ENCODE measurements at places on chromosomes 2 and 18. TPM values are rescaled to one million over a fixed set of nuclear protein-coding genes. Genes with fewer than 3 reads are reported as not detected.

DNA sequence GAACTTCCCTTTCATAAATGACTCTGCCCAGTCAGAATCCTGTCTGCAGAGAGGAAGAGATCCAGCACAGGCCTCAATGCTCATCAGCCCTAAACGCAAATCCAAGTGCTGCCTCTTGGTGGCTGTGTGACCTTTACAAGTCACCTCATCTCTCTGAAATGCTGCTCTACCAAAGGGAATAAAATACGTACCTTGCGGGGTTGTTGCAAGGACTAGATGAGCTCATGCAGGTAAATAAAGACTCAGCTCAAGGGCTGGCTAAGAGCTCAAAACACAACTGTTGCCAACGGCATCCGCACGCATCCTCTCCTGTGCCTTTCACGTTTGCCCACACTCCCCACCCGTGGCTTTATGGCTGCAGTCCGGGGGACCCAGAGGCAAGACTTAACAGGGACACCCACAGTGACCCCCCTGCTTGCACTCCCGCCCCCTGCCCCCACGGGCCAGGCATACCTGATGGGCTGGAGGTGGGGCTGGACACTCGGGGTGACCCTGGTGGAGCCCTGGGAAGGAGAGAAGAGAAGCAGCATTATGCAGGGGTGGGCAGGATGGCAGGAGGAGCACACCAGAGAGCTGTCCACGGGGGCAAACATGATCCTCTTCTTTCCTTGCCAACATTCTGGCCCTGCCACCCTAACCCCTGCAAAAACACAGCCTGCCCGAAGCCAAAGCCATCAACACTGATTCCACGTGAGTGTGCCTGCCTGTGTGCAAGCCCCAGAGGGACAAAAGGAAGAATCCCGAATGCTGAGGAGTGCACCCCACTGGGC is 102.6 kb downstream of the TNS1 start:
- ATAC-seq = peak; percentile 50

- no peak for ATAC-seq
Observed at GRCh38 chr2:201171259-201171814, 11.6 kb upstream of the CASP10 start.

DES gene
- total RNA-seq = 0.42 TPM

- no peak for ATAC-seq
Observed at GRCh38 chr2:34291076-34291475, 692.0 kb upstream of the FAM98A start.

GRCh38 chr2:233439191-233439590 is 84.9 kb downstream of the DGKD start:
- ATAC-seq = no peak

GRCh38 chr18:12943215-12943614 is 4.6 kb upstream of the SEH1L start:
- no peak for ATAC-seq

GRCh38 chr2:179543361-179543901 is 278.8 kb upstream of the SESTD1 start:
- peak; percentile 92 for ATAC-seq

DNA sequence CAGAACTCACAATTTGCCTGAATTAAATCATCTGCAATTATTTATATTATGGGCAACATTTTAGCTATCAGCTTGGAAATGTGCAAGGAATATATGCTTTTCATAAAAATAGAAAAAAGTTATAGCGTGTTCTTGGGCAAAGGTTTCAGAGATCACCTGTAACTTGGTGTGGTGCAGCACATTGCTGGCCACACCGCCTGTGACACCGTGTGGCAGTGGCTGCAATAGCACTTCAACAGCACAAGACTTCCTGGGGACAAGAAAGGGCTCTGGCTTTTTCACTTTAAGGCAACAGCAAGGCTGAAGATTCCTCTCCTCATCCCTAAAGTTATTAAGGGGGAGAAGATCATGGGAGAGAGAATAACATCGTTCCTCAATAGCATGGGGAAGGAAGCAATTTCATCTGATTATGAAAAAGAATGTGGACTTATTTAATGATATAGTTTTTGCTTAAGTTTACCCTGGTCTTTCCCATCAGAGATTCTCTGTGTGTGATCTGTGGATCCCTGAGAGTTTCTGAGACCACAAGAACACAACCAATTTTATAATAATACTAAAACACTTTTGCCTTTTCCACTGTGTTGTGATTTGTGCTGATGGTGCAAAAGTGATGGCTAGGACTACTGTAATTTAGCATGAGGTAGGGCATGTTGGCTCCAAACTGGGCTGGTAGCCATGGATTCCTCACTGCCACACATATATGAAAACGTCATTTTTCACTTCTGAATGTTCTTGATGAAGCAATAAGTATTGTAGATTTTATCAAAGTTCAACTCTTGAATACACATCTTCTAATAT is 15.0 kb upstream of the SERPINB3 start:
- no peak for ATAC-seq

- peak; percentile 33 for ATAC-seq
Observed at GRCh38 chr2:233480490-233481202, 85.9 kb downstream of the USP40 start.

DNA sequence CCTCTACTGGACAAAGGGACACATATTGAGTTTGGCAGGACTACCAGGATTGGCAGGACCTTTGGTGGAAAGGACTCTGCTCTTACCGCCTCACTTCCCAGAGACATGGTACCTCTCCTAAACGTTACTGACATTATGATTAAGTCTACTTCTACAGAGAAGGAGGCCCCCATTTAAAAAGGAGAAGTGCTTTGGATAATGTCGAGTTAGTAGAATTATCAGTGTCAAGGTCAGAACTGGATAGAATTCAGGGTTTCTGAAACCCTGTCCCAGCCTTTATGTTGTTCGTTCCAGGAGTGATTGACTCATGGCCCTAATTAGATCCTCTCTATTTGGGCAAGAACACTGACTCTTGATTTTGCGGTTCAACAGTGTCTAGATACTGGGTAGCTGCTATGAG is 45.8 kb downstream of the LRRTM1 start:
- no peak for ATAC-seq

GRCh38 chr18:42048158-42048557 is 93.1 kb downstream of the PIK3C3 start:
- ATAC-seq = no peak

- ATAC-seq = no peak
Observed at GRCh38 chr2:221532641-221533040, 39.5 kb downstream of the EPHA4 start.

DNA sequence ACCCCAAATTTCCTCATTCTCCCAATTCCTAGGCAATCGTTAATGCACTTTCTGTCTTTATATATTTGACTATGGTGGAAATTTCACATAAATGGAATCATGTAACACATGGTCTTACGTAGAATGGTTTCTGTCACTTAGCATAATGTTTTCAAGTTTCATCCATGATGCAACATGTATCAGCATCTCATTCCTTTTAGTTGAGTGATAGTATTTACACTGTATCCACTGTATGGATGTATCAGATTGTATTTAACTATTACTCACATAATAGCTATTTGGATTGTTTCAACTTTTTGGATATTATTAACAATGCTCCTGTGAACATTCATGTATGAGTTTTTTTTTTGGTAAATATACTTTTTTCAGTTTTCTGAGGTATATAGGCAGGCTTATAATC is 982.3 kb upstream of the DDX18 start:
- ATAC-seq = no peak

FEV gene
- total RNA-seq = not detected

GRCh38 chr2:124147552-124147951 is 122.5 kb downstream of the CNTNAP5 start:
- no peak for ATAC-seq

- no peak for ATAC-seq
Observed at GRCh38 chr2:128838244-128838643, 519.6 kb upstream of the HS6ST1 start.

- ATAC-seq = no peak
Observed at GRCh38 chr18:38883111-38883510, 1317.5 kb upstream of the CELF4 start.

GRCh38 chr2:28664120-28664842 is 87.3 kb upstream of the PPP1CB start:
- peak; percentile 92 for ATAC-seq

DNA sequence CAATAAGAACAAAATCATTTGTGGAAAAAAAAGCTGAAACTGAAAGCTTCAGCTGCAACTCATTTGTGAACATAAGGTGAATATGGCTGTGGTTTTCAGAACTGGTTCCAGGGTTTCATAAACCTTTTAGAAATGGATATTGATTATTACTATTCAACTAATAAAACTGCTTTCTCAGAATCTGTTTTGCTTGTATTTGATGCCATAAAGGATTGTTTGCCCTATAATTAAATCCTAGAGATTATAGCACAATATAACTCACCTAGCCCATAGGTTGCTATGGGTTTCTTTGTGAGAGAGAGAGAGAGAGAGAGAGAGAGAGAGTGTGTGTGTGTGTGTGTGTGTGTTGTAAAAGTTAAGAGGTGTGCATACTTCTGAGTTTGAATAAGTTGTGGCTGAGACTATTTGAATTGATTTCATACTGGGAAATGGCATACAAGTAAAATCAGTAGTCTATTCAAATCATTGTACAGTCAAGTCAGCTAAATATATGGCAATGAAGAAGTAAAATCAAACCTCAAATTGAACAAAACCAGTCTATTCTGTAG is 339.2 kb downstream of the ARHGAP15 start:
- ATAC-seq = no peak

DNA sequence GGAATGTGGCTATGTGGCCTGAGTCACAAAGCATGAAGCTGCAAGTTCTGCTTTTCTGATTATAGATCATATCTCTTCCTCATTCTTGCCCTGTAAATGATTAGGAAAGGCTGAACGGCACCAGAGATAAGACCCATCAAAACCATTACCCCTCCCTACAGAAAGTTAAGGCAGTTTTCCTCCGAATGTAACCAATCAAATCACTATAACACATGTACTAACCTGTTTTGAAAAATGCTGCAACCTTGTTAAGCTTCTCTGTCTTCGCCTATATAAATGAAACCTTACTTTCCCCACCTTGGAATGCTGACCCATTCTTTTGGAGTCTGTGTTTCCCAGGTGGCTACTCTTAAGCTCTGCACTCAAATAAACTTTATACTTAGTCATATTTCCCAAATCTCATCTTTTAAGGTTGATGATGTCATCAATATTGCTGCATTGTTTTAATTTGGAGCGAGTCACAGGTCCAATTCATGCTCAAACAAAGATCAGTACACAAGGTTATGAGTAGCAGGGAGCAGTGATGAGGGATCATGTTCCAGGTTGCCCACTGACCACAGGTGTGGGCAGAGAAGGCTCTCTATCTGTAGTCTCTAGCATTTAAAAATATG is 662.3 kb downstream of the IRS1 start:
- no peak for ATAC-seq

SLC19A3 gene
- 0.38 TPM for total RNA-seq

CXCR1 gene
- not detected for total RNA-seq

DNA sequence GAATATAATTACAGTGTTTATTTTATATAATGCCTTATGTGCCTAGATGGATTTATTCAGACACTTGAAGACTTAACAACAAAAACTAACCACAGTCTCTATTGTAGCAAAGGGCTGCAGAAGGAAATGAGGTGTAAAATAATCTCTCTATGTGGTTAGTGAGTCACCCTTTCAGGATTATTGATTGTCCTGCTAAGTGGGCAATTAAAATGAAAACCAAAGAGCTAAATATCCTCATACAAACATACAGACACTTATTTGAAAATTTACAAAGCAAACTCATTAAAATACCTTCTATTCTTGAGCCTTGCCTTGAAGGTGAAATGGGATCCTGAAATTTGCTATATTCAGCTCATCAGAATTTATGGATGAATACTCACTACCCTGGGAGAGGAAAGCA is 27.7 kb upstream of the DCC start:
- no peak for ATAC-seq
